Caki2 (cell line): ENCODE measurements at places on chromosomes 6 and 20.

DNA sequence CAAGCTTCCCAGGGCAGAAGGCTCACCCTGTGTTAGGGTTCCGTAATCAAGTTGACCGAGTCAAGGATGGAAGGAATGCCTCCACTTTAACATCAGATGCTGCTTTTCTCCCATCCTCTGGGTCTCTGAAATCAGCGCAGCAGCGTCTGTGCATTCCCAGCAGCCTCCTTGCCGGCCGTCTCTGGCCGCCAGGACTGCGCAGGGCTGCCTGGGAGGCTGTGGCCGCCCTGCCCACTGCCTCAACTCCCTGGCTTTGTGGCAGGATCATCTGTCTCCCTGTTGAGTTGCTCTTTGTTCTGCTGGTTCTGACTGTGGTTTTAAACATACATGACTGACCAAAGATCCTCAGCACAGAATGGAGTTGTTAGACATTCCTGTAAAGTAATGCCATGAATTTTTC is 56.5 kb downstream of the DLL1 start:
- DNase-seq, result no peak

- no peak for DNase-seq
Observed at GRCh38 chr20:57672164-57672563, 37.7 kb downstream of the PMEPA1 start.

GRCh38 chr6:135851442-135852271 is at the start of gene PDE7B:
Gene PDE7B, plus strand, starts transcription at chr6:135851701.
- DNase-seq, result peak; percentile 86

DNA sequence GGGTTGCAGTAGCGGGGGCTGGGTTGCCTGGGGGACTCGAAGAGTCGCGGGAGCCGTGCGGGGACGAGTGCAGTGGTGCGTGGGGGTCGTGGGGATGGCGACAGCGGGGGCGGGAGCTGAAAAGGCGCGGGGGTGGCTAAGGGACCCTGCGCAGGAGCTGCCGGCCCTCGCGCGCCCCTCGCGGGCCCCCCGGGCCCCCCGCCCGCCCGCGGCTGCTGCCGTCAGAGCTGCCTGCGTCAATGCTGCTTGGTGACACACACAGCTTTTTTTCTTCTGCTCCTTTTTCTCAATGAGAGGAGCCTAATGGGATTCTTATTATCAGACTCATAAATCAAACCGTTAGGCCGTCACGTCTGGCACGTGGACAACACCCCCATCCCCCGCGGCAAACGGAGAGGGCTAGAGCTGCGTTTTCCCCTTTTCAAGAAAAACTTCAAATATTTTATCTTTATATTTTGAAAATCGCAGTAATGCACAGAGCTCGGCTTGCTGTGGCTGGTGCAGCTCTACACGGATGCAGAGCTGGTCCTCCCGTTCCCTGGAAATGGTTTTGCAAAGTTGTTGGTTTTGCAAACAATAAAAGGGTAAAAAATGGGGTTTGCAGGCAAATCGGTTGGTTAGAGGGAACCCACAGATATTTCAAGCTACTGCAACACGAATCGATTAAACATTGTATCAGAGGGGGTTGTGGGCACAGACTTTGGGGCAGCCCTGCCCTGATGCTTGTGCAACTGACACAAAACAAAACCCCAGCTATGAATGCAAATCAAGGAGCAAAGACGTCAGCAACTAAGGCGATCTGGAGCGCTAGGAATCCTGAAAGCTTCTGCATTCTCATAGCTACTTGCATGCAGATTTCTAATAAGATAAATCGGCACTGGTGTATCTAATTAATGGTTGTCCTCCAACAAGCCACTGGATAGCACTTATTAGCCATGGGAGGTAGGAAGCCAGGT is 161.4 kb downstream of the TBXT start:
- DNase-seq, result peak; percentile 62

- DNase-seq, result no peak
Observed at GRCh38 chr20:34061695-34062094, 50.3 kb downstream of the EIF2S2 start.

DNA sequence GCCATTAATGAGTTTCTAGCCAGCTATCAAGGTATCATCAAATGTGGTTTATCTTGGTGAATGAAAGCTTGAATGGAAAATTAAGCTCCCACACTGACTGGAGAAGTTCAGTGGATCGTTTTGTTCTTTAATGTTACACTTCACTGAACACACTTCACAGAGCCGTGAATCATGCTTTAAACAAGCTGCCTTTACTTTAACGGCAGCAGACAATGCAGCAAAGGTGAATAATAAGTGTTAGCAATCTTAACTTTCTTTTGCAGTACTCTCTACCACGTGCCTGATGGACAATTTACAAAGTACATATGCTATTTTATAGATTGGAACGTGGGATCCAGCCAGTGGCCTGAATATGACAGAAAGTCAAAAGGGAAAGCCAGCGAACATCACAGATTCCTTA is 424.5 kb downstream of the GRIK2 start:
- DNase-seq, result peak; percentile 36

DNA sequence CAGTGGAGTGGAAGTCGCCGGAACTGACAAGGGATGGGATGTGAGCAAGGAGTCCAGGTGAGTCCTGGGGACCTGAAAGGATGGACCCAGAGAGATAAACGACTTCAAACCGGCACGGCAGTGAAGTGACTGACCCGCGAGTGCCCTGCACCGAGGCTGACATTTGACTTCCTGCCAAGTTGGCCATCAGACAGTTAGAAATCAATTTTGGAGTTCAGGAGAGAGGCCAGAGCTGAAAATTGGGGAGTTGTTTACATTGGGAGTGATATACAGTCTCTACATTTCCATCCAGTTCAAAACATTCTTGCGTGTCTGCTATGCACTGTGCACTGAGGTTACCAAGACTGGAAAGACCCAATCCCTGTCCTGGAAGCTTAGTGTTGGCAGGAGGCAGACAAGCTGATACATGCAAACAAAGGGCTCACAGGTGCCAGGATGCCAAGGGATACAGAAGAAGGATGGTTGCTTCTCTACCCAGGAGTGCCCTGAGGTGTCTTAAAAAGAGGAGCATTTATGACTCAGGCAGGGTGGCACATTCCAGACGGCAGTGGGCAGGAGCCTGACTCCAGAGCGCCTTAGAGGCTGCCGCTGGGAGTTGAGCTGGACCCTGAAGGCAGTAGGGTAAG is 186.6 kb downstream of the MTHFD1L start:
- DNase-seq, result no peak

- no peak for DNase-seq
Observed at GRCh38 chr6:15058200-15059061, 187.4 kb upstream of the JARID2 start.

GRCh38 chr20:20237093-20237959 is 130.6 kb upstream of the INSM1 start:
- peak; percentile 16 for DNase-seq

GRCh38 chr6:47836639-47837038 is 54.8 kb downstream of the OPN5 start:
- DNase-seq, result no peak

GRCh38 chr6:80214436-80215022 is 108.1 kb downstream of the BCKDHB start:
- DNase-seq, result peak; percentile 5

- DNase-seq, result no peak
Observed at GRCh38 chr20:42267793-42268384, 649.7 kb upstream of the CHD6 start.

DNA sequence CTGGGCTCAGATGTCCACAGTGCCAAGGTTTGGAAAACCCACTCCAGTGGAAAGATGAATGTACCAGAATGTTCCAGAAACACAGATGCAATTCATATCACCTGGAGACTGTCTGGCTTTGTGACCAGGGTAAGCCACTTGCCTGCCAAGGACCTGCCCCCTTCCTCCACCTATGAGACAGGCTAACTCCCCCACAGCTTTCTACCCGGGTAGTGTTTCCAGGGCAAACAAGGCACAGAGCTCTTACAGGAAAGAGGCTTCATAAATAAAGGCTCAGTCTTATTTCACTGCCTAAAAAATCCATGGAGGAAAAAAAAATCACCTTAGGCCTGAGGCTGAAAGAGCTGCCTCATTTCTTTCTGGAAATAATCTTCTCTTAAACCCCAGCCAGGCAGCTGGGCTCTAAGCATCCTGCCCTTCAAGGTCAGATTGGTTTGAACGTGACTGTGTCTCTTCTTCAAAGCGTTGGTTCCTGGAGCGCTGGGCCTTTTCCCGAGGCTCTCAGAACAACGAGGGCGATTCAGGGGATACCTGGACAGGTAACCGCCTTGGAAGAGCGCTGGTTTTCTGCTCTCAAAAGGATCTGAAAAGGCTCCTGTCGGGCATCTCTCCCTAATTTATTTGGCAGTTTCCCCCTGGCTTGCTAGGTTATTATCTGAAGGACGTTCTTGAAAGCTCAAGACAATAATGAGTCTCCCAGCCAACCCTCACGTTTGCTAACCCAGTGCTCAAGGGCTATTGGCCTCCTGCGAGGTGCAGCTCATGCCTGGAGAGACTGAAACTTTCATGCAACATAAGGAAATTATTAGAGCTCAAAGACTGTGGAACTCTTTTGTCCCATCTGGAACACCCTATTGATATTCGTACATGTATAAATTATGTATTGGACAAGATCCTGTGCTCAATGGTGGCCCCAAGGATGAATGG is 199.2 kb upstream of the PMEPA1 start:
- DNase-seq, result no peak

DNA sequence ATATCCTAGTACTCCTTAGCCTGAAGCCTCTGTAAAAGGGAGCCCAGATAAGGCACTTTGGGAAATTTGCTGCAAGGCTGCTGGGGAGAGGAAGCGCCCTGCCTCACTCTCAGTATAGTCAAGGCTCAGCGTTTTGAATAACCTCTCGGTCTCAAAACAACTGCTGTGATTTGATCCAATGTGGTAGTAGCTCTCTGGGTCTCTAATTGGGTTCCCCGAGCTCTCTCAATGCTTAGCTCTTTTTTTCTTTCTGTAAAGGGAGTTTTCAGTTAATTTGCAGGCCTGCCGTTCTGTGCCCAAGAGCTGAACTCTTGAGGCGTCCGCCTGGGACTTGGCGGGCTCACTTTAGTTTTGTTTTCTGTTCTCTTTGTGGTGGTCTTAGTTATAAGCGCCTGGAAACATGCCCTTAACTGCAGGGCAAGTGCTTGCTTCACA is 41.2 kb downstream of the ZHX3 start:
- no peak for DNase-seq

DNA sequence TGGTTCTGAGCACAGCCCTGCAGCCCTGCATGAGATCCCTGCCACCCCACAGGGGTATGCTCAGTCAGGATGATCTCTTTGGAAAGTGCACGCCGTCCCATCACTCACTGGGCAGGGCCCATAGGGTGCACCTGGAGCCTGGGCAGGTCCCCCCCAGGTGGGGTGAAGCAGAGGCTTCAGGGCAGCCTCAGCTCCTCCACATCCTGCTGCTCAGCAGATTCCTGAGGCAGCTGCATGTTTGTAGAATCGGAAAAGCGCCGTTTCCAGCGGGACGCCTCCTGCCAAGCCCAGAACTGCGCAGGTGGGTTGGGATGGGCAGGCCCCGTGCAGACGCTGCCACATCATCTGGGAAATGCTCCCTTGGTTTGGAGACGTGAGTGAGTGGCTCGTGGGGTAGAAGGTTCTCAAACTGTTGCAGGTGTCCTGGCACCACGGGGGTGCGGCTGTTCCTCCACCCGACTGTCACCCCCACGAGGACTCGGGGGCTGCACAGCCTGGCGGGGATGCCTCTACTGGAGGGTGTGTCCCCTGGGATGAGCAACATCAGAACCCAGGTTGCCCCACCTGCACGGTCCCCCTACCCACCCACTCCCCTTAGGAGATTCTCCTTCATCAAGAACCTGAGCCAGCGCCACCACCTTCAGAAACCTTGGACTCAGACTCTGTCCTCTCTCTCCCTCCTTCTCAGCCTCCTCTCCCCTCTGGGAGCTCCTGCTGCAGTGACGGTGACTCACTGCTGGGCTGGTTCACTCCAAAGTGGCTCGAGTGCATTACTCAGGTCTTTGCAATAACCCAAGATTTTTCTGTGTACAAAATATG is 334.1 kb downstream of the TAF4 start:
- DNase-seq, result no peak

DNA sequence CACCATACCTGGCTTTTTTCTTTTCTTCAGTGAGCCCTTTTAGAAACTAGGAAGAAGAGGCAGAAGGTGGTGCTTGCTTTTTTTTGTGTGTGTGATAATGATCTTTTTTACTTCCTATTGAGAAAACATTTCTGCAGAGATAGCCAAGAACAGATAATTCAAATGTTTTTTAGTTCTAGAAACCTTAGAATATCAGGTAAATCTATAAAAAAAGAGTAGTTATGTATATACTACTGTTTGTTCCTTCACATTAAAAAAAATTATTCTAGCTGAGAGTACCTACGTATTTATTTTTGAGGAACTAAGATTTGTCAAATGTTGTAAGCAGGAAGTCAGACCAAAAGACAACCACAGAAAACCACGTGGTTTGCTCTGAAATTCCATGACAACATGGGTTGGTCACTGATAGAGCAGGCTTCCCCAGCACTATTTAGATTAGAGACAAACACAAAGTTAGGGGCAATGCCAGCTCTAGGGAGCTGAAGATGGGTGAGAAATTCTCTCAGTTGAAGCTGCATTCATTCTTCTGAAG is 12.8 kb downstream of the STK4 start:
- DNase-seq, result no peak

- no peak for DNase-seq
Observed at GRCh38 chr20:36645998-36646397, at the start of gene SLA2. Gene SLA2, minus strand, starts transcription at chr20:36646196. Its CDS starts 4,861 bp downstream, at chr20:36641335.

GRCh38 chr20:8876366-8876765 is 192.5 kb upstream of the PLCB4 start:
- DNase-seq, result no peak

DNA sequence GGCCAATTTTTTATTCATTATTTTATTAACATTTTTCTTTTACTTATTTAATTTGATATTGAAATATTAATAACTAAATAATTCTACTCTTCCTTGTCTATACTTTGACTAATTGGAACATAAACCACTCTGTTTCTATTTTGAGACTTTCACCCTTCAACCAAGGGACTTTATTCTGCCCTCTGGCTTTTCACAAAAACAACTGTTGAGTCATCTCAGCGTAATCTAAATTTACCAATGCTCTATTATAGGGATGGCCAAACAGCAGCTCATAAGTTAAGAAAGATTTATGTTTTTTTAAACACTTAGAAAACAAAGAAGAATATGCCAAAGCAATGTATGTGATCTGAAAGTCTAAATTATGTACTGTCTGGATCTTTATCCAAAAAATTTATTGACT is 46.7 kb downstream of the DOP1A start:
- peak; percentile 14 for DNase-seq

GRCh38 chr20:47352332-47353238 is 3.9 kb downstream of the ZMYND8 start:
- no peak for DNase-seq

- DNase-seq, result no peak
Observed at GRCh38 chr6:106648651-106649308, 19.4 kb downstream of the QRSL1 start.

- DNase-seq, result no peak
Observed at GRCh38 chr6:125307964-125308615, 6.3 kb upstream of the HDDC2 start.

- no peak for DNase-seq
Observed at GRCh38 chr20:54172532-54172855, 1.3 kb downstream of the CYP24A1 start.

- DNase-seq, result peak; percentile 80
Observed at GRCh38 chr6:45421709-45422502, 44.2 kb upstream of the SUPT3H start.

- DNase-seq, result no peak
Observed at GRCh38 chr20:20463933-20464374, 96.0 kb downstream of the INSM1 start.

- DNase-seq, result peak; percentile 93
Observed at GRCh38 chr6:63537201-63537958, 34.9 kb upstream of the LOC128125822 start.

- no peak for DNase-seq
Observed at GRCh38 chr6:63567966-63568365, 4.3 kb upstream of the LOC128125822 start.
